ENCODE measurements at places on chromosomes 16 and 17.

- no peak for DNase-seq
Measured at GRCh38 chr17:77332981-77333685, 192.4 kb downstream of the SEC14L1 start.

DNA sequence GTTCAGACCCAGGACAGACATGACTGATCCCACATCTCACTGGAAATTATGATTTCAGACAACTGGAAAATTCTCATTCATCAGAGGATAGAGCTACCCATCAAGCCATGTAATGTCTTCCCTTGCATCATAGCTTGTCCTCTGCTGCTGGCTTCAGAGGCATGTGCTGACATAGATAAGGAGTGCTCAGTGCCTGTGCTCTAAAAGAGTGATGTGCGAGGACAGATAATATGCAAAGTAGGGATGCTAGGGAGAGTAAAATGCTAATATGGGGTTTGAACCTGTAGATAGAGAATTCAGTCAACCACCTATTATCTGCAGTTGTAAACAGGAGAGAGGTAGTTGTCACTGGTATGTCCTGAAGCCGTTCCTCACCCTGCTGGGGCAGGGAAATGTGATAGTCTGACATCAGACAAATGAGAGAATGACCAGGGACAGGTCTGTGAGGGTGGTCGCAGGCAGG is 349.7 kb upstream of the CCL2 start:
- no peak for DNase-seq

DNA sequence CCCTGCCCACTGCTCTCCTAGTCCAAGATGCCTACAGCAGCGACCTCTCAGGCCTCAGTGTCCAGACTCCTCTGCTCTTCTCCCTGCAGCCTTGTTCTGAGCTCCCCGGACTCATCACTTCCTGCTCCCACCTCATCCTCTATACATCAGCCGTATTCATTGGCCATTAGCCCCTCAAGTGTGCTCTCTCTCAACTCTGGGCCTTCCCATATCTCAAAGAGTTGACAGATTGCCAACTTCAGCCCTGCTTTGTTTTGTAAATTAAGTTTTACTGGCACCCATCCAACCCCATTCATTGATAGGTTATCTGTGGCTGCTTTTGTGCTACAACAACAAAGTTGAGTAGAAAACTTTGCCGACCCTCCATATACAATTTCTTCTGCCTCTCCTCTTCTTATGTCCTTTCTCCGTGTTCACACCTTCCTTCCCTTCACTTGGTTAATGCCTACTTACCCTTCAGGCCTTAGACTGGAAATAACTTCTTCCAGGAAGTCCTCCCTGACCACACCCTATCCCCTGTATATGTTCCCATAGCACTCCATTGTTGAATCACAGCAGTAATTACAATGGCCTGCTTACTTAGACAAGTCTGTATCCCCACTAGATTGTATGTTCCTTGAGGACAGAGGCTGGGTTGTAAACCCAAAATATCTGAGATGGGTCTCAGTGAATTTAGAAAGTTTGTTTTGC is 63.4 kb upstream of the TANC2 start:
- no peak for DNase-seq

GRCh38 chr16:2194852-2195321 is 1.5 kb downstream of the CASKIN1 start:
- DNase-seq = peak; percentile 63

DNA sequence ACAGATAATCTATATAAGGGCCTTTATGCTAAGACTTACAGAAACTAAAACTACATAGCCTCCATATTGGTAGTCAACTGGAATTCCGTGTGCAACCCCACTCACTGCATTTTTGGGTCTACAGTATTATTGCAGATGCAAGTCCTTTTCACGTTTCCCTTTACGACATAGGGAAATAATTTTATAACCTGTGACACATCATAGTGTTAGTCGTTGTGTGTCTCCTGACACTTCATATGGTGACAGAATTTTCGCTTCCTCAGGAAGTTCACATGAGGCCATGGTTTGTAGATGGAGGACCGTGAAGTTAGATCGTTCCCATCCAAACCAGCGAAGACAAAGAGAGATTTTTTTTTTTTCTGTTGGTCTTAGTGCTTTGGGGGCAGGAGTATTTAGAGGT is 15.7 kb upstream of the MRC2 start:
- DNase-seq = no peak

DNA sequence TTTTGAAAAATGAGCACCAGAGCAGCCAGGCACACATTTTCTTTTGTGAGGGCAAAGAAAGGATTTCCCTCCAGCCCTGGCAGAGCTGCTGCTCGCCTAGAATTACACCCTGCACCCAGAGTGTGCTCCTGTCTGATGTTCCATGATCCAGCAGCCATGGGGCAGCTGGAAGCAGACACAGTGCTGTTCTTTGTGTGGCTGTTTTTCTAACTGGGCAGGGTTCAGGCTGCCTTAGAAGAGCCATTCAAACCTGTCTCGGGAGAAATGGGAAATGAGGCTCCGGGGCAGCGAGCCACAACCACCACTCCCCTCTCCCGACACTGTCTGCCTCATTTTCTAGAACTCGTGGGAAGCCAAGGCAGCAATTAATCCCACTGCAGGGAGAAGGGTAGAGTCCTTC is 28.9 kb downstream of the LITAF start:
- peak; percentile 87 for DNase-seq

- no peak for DNase-seq
Measured at GRCh38 chr17:39081851-39082250, 69.6 kb downstream of the PLXDC1 start.

DNA sequence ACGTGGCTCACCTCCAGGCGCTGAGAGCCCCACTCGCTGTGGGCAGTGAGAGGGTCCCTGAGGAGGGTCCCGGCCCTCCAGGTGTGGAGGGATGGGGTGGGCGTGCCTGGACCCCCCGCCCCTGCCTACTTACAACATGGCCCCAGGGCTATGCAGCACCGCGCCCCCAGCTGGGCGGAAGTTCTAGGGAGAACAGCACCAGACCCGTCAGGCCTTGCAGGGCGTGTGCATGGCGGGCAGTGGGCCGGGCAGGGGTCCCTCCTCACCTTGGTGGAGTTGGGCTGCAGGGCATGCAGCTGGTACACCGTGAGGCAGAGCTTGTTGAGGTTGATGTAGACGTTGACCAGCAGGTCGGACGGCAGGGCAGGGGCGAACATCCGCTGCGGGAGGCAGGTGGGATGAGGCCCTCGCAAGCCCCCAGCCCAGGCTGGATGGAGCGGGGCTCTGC is 2.7 kb downstream of the SMIM22 start:
- no peak for DNase-seq

Data from SK-MEL-5 (cell line).